ENCODE measurements at places on chromosomes 2 and 18.

- no peak for DNase-seq
These were observed 56.9 kb downstream of the ITGA6 start for GRCh38 chr2:172484253-172484652.

- peak; percentile 79 for DNase-seq
These were observed 1.5 kb downstream of the PXDN start for GRCh38 chr2:1742681-1743395.

GRCh38 chr2:155663265-155663664, 669.3 kb downstream of the NR4A2 start:
- no peak for DNase-seq

- no peak for DNase-seq
These were observed 154.8 kb upstream of the ID2 start for GRCh38 chr2:8527031-8527430.

DNA sequence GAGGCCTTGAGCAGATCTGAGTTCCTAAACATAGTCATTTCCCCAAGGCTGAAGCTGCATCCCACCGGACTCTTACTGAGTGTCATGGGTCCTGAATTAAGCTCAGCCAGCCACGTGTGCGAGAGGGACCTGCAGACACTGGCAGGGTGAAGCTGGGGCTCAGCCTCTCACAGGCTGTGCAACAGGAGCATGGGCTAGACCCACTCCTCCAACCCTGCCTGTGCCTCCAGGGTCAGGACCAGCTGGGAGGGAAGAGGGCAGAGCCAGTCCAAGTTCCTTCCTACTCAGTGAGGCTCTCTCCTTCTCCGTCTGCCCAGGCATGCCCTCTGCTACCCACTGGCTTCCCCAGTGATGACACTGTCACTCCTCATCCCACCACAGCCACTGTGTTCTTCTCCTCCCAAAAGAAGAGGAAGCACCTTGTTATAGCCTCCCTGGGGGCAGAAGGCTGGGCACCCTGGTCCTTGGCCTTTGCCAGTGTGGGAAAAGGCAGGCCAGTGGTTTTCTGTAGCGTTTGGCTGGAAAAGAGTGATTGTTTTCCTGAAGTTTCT, 78.9 kb downstream of the KCNF1 start:
- DNase-seq, result no peak

DNA sequence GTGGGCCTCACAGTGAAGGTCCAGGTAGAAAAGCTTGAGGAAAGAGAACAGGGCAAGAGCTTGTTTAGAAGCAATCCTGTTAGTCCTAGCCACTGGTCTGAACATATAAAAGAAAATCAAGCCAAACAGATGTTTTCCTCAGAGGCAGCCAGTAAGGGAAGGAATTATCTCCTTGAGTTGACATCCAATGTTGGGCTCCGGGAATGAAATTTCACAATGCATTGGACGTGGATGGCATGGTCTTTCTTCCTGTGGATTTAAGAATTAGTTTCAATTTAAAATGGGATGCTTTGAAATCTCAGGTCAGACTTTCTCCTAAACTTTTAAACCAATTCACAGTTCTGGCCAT, 92.1 kb downstream of the ACKR3 start:
- DNase-seq, result no peak

DNA sequence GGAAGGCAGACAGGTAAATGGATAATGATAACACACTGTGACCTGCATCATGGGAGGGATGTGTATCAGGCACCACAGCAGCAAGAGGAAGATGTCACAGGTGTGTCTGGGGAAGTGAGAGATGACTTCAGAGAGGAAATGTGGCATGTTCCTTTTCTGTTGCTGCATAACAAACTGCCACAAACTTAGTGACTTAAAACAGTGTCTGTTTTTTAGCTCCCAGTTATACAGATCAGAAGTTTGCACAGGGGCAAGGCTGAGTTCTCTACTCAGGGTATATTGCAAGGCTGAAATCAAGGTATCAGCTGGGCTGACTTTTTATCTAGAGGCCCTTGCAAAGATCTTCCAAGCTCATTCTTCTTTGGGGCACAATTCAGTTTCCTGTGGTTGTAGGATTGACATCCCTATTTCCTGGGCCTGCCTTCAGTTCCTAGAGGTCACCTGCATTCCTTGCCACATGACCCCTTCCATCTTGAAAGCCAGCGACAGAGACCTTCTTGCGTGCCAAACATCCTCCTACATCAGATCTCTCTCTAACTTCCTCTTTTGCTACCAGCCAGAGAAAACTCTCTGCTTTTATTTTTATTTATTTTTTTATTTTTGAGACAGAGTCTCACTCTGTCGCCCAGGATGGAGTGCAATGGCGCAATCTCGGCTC, 2.1 kb upstream of the MAP3K2 start:
- DNase-seq, result no peak

DNA sequence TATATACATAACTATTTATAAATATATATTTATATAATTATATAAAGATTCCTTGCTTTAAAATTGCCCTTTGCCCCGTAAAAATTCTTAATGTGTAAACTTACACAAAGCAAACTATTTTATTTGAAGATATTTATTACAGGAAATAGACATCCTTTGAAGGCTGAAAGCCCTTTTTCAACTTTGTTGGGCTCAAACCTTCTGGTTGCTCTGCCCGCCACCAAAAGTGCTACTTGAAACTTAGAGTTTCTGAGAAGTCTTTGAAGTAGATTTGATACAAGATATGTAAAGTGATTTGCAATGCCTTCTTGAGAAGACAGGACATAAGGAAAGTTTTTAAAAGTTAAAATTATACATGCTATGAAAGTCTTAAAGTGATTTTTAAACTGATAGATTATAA, 36.6 kb upstream of the METAP1D start:
- DNase-seq, result no peak

GRCh38 chr2:67259556-67260342, 137.4 kb upstream of the ETAA1 start:
- peak; percentile 32 for DNase-seq

- no peak for DNase-seq
These were observed 377.5 kb upstream of the CYRIA start for GRCh38 chr2:17043173-17043572.

- DNase-seq, result no peak
These were observed 303.4 kb downstream of the PIK3C3 start for GRCh38 chr18:42258301-42258965.

GRCh38 chr2:111665551-111666116, 218.4 kb downstream of the ANAPC1 start:
- no peak for DNase-seq

GRCh38 chr2:56088411-56088810, 95.4 kb upstream of the CCDC85A start:
- DNase-seq, result no peak

GRCh38 chr2:7527165-7527722, 610.0 kb downstream of the RNF144A start:
- no peak for DNase-seq

- no peak for DNase-seq
These were observed 923.7 kb downstream of the SLC4A3 start for GRCh38 chr2:220550995-220551700.

GRCh38 chr2:204966245-204966644, 421.0 kb downstream of the PARD3B start:
- DNase-seq, result no peak

GRCh38 chr18:11520536-11520935, 88.9 kb upstream of the SLC35G4 start:
- DNase-seq, result no peak

DNA sequence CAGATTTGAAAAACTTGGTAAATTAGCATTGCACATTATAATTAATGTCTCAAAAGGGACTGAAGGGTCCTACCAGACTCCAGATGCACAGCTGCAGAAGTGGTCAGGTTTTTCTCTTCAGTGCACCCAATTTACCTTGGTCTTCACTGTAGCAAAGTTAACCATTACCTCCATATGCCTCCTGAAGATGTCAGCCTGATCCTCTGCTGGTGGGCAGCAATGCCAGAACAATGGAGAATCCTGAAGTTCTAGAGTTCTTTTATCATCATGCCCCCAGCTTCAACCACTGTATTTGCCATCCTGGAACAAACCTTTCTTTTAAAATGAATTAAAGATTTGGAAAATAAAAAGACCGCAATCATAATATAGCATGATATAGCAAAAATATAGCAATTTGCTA, 1774.8 kb upstream of the CELF4 start:
- DNase-seq, result no peak

DNA sequence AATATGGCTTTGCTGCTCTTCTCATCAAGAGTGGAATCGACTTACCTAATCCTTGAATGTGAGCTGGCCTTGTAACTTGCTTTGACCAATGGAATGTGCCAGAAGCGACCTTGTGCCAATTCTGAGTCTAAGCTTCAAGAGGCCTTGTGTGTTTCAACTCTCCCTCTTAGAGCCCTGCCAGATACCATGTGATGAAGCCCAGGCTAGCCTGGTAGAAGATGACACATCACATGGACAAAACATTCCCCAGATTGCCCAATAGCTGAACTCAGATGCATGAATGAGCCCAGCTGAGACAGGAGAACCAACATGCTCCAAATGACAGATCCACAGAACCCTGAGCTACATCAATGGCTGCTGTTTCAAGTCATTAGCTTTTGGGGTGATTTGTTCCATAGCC, 4.2 kb upstream of the KLHL14 start:
- no peak for DNase-seq

- DNase-seq, result no peak
These were observed 33.4 kb downstream of the TMEM18 start for GRCh38 chr2:643761-644160.

GRCh38 chr2:144146076-144146475, 373.8 kb downstream of the ZEB2 start:
- DNase-seq, result no peak

DNA sequence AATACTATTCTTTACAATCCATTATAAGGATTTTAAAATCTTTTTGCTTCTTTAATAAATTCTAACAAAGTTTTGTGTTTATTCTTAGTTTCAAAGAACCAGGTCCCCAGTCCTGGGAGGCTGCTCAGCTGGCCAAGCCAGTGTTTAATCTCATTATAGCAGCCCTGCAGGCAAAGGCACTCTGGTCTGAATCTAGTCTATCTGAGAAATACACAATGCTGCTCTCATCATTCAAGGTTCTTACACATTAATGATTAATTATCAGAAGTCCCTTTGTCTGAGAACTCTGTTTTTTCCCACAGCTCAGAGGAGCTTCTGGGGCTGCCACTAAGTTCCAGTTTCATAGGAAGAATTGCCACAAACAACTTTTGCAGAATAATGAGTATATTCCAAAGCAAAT, 27.7 kb downstream of the KCTD18 start:
- no peak for DNase-seq

DNA sequence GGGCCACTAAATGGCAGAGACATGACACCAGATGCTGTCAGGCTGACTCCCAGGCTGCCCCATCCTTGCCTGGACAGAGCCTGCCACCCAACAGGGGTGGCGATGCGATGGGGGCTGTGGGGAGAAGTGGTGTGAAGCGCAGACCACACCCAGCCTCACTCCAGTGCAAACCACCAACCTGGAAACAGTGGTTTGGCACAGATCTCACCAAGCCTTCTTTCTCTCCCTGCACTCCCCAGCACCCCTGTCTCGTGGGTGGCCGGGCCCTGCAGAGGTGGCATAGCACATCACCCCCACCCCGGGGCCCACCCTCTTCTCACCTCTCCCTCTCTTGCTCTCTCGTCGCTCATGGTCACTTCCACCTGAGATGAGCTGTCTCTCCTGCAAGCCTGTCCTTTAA, 32.6 kb downstream of the CIB4 start:
- no peak for DNase-seq

DNA sequence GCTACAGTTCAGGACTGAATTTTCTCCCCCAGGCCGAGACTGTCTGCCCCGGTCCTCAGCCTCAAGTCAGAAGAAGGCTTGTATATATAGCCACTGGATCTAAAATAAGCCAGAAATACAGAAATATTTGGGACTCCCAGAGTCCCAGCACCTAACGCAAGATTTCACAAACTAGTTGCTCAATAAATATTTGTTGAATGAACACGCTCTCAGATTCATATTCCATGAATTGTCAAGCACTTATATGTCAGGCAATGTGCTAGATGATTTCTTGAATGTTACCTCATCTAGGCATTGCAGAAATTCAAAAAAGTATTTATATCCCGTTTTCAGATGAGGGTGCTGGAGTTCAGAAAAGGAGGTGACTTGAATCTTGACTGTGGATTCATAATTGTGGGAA, 163.7 kb upstream of the KLHL29 start:
- no peak for DNase-seq

- DNase-seq, result no peak
These were observed 73.8 kb downstream of the CBLN2 start for GRCh38 chr18:72470391-72470790.

DNA sequence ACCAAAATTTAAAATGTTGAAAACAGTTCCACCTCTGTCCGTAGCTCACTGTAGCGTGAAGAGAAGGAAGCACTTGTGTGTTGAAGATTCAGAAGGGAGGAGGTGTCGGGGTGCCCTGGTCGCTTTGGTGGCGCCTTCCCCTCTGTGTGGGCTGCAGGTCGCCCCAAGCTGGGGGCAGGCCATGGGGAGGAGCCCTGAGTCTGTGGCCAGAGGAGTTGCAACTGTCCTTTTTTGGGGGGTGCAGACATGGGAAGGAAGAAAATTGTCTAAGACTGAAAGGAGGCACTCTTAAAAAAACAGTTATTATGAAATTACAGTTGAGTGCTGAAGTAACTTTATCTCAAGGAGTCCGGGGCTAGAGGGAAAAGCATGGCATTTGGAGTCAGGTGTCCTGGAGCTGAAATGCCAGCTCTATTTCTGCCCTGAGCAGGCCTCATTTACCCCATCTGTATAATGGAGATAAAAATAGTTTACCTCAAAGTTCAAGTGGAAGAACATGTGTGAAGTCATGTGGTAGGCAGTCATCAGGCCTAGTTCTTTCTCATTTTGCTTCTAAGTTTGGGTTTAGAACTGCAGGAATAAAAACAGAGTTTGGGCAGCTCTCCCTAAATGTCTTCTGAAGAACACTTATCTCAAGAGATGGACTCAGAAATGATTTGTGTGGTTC, 82.1 kb downstream of the RNF144A start:
- no peak for DNase-seq

GRCh38 chr2:238684362-238685326, 163.2 kb upstream of the TWIST2 start:
- no peak for DNase-seq

DNA sequence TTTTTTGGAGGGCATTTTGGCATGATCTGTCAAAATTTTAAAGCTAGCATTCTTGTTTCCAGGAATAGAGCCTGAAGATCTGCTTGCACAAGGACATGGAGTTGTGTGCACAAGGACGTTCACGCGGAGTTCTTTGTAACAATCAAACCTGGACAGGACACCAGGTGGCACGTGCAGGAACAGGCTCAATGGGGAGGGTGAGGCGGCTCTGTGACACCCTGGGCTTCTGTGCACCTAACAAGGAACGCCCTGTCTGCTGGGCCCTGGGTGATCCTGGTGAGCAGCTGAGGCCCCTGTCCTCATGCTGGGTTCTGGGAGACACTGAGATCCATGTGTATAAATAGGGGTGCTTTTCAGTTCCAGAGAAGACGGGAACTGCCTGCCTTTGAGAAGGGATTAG, 93.1 kb upstream of the PXDN start:
- no peak for DNase-seq

GRCh38 chr2:191218292-191218898, 26.8 kb upstream of the MYO1B start:
- DNase-seq, result no peak

- DNase-seq, result peak; percentile 5
These were observed 158.6 kb downstream of the SMAD7 start for GRCh38 chr18:48792141-48792540.

DNA sequence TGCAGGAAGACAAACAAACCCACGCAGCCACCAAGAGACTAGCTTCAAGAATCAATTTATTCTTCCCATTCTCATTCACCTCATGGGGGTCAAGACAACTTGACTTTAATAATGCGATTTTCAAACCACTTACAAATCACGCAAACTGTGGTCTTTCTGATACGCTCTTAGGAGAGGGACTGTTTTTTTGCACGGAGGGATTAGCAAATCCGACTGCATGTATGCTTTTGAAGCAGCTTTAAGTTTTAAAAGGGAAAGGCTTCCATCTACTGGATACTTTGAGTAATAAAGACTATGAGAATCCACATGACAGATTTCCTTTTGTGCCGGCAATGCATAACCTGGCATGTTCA, 322.9 kb upstream of the KCNJ3 start:
- DNase-seq, result no peak

All from left ventricle myocardium inferior (tissue), 1 donor.